EH (cell line): ENCODE measurements at places on chromosomes 3 and 15.

DNA sequence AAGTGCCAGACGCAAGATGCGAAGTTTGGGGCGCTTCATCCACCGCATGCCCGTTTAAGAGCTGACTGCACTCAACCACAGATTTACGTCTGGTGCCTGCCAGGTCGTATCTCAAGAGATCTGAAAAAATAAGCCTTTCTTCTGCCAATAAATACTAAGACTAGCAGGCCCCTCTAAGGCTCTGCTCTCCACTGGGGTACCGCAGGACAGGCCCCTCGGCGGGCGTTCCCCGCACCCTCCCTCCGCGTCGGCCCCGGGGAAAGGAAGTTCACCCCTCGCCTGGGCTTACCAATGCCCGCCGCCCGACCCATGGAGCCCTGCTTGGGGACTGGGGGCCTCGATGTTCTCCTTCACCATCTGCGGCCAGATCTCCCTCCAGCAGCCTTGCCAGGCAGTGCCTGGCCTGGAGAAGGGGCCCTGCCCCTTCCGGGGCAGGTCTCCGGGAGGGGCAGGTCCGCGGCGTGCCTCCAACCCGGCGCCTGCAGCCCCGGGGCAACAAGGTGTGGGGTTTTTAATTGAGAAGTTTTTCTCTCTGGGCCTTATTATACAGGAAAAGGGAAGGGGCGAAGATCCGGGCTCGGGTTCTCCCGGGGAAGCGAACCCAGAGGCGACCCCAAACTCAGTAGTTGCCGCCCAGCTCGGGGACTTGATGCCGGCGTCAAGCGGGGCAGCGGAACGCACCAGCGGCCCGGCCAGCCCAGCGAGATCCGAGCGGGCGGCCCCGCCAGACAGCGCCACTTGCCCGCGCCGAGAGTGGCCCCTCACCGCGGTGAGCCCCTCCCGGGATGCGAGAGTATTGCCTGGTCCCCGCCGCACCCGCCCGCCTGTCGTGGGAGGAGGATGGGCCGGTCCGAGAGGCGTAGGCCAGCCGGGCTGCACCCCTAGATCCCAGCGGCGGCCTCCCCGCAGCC lies 735 bp downstream of the GOLGA8B start:
- DNase-seq, result peak; percentile 39

- DNase-seq, result no peak
Observed at GRCh38 chr3:117633207-117633606, 923.6 kb downstream of the TUSC7 start.

DNA sequence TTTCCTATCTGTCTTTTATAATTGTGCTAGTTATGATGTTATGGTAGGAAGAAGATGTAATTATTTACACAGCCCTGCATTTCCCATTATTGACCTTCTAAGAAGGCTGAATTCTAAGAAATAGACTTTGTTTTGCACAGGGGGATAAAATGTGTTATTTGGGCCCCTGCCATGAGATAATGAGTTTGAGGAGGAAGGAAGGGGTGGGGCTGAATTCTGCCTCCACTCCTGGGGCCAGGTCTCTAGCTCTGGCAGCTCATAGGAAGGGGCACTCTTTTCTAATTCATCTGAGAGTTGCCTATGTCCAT lies 69.2 kb upstream of the GOLGA8B start:
- no peak for DNase-seq

GRCh38 chr15:90248789-90249202 lies 560 bp upstream of the TTLL13 start:
- DNase-seq, result no peak

DNA sequence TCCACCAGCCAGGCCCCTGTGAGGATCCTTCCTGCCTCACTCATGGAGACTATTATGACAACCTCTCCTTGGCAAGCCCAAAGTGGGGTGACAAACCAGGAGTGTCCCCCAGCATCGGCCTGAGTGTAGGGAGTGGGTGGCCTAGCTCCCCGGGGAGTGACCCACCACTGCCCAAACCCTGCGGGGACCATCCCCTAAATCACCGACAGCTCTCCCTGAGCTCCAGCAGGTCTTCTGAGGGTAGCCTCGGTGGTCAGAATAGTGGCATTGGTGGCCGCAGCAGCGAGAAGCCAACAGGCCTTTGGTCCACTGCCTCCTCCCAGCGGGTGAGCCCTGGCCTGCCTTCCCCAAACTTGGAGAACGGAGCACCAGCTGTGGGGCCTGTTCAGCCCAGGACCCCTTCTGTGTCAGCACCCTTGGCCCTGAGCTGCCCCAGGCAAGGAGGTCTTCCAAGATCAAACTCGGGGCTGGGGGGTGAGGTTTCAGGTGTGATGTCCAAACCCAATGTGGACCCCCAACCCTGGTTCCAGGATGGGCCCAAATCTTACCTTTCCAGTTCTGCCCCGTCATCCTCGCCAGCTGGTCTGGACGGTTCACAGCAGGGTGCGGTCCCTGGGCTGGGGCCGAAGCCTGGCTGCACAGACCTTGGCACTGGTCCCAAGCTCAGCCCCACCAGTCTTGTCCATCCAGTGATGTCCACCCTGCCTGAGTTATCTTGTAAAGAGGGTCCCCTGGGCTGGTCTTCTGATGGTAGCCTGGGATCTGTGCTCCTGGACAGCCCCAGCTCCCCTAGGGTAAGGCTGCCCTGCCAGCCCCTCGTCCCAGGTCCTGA lies 1.0 kb downstream of the LIMD1 start:
- peak; percentile 53 for DNase-seq

- peak; percentile 89 for DNase-seq
Observed at GRCh38 chr3:48034000-48034516, 17.8 kb upstream of the MAP4 start.

- DNase-seq, result no peak
Observed at GRCh38 chr3:68009900-68010299, 355.5 kb upstream of the SUCLG2 start.

- DNase-seq, result no peak
Observed at GRCh38 chr3:53223541-53223966, 32.3 kb downstream of the TKT start.

DNA sequence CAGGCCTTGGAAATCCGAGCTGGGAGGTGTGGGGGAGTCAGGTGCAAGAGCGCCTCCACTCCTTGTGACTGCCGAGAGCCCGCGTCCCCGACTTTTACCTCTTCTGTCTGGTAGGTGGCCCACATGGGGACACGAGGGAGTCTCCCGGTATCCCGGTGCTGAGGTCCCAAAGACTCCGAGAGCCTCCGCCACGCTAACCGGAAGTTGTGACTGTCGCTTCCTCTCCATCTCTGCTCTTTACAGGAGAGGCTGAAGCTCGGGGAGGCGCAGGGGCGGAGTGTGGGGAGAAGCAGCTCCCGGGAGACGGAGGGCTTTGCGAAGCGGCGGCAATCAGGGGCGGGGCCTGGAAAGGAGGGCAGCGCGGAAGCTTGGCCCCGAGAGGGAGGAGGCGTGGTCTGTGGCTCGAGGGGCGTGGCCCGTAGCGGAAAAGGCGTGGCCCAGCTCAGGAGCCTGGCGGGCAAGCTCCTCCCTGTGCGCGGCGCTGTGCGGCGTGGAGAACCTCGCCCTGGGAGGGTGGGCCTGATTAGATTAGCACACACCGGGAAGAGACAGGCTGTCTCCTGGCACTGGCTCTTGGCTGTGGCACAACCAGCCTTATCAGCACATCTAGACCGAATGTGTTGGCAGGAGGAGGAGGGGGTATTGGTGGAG lies 143.9 kb downstream of the GABRB3 start:
- DNase-seq, result peak; percentile 84

DNA sequence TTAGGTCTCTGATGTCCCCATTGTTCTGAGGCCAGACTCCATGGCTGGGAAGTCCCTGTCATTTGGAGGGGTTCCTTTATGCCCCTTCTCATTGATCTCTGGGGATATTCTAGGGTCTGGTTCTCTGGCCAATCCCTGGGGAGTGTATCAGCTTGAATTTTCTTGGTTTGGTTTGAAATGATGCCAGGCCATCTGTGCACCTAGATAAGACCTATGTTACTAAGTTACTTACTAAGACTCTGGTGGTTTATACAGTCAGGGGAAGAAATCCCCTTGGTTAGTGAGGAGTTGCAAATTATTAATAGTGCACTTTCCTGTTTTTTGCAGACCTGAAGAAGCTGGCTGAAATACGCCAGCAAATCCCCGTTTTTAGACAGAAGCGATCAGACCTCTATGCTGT lies 20.3 kb downstream of the NIT2 start:
- no peak for DNase-seq

DNA sequence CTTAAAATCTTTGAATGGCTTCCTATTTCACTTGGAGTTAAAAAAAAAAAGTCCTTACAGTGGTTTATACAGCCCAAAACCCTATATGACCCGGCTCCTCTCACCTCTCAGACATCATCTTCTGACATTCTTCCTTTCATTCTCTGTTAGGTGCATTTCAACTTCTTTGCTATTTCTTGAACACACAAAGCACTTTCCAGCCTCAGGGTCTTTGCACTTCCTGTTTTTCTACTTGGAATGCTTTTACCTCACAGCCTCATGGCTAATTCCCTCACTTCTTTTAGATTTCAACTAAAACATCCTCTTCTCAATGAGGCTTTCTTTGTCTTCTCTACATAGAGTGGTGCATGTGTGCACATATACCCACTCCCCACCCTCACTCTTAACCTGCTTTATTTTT lies 91.0 kb upstream of the MB21D2 start:
- DNase-seq, result no peak

DNA sequence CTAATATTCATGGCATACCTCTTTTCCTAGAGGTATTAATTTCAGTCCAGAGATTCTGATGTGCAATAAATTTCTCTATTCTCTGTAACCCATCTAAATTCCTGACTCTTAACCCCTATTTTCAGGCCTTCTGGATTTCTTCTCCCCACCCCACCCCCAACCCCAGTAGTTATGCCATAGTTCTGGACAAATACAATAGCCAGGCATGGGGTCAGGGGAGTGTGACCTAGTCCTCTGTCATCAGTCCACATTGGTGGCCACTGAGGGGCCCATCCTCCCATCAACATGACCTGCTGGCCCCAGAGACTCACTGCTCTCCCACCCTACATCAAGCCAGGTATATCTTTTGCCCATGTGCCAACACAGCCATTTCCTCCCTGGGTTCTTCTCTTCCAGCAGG lies 3.8 kb upstream of the LIPC start:
- DNase-seq, result no peak

GRCh38 chr3:112247350-112247749 lies 46.7 kb downstream of the SLC9C1 start:
- no peak for DNase-seq

- DNase-seq, result no peak
Observed at GRCh38 chr3:73451301-73451944, 173.3 kb downstream of the PDZRN3 start.

- no peak for DNase-seq
Observed at GRCh38 chr3:169465417-169465816, 198.1 kb downstream of the MECOM start.

- no peak for DNase-seq
Observed at GRCh38 chr3:153268564-153269279, 106.7 kb downstream of the RAP2B start.

- no peak for DNase-seq
Observed at GRCh38 chr3:8780279-8780678, 10.9 kb upstream of the OXTR start.

DNA sequence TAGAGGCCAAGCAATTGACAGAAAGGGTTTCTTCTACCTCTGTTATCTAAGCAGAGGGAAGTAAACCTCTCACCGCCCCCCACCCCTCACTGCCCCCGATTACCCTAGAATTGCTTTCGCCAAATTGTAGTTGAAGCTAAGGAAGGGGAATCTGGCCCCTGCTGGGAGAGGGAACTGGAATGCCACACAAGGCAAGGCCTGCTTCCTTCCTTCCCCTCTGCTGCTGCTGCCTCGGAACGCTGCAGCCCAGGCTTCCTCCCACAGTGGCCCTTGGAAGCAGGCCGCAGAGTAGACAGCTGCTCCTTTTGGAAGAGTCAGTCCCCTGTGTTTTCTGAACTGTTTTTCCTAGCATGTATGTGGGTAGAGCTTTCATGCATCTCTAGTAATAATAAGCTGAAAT lies 21.6 kb downstream of the RLBP1 start:
- DNase-seq, result no peak

DNA sequence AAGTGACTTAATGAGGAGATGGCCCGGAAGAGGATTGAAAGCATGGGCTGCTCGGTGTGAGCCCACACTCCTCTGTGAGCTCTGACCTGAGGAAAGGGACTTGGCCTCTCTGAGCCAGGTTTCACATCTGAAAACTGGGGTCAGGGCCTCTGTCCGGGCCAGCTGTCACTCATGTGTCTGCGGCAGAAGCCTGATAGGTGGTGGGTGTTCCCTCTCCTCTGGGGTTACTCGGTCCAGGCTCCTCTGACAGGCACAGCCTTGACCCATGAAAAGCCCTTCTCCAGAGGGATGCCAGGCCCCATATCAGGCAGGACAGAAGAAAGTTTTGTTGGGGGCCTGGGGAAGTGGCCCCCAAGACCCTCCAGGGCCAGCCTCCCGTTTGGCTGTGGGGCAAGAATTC lies 131.4 kb downstream of the CHSY1 start:
- DNase-seq, result no peak

GRCh38 chr3:125442506-125442905 lies 67.4 kb upstream of the ZNF148 start:
- DNase-seq, result no peak

DNA sequence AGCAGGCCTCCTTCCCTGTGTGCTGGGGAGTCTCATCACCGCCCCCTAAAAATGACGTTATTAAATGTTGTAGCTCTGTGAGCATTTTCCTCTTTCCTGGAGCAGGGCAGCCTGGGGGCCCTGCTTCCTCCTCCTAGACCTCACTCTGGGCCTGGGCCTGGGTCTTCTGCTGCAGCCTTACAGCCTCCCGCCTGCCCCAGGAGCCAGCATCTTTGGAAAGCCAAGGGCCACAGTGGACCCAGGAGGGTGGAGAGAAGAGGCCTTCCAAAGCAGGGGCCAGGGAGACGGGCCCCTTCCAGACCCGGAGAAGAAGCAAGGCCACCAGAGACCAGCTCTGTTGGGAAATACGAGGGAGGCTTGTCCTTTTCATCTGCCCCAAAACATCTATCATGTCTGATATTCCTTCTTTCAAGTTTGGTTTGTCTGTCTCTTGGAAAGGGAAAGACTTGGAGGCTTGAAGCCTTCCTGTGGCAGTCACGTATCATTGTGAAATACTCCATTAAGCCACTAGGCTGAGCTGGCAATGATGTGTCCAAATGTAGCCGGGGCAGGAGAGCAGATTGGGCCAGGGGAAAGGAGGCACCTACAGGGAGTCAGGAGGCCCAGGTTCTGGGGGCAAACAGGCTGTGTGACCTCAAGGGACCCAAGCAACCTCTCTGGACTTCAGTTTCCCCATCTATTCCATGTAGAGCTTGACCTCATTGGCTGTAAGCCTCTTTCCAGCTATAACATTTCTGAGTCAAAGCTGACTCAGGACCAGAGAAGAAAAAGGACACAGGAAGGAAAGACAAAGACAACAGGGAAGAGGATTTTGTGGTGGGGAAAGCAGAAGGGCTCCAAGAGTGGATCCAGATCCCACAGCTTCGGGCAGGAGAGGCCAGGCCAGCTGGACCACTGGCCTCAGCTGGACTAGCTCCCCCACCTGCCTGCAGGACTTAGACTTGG lies 31.1 kb downstream of the CYP11A1 start:
- DNase-seq, result peak; percentile 24

- DNase-seq, result no peak
Observed at GRCh38 chr15:74994236-74994635, 1.1 kb upstream of the SCAMP5 start.

DNA sequence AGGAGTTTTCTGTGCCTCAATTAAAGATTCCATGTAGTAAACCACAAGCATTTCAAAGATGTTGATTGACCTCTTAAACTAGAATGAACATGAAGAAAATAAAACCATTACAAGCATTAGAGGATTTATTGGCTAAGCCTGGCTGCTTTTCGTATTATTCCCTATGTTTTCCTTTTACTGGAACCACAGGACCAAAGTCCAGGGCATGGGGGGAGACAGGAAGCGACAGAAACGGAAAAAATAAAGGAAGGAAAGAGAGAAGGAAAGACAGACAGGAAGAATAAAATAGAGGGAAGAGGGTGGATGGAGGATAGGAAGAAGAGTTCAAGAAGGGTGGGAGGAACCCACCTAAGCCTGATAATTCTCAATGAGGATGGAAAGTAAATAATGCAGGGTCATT lies 169.9 kb downstream of the SHQ1 start:
- DNase-seq, result no peak
